ENCODE measurements at places on chromosomes 1 and 21.

DNA sequence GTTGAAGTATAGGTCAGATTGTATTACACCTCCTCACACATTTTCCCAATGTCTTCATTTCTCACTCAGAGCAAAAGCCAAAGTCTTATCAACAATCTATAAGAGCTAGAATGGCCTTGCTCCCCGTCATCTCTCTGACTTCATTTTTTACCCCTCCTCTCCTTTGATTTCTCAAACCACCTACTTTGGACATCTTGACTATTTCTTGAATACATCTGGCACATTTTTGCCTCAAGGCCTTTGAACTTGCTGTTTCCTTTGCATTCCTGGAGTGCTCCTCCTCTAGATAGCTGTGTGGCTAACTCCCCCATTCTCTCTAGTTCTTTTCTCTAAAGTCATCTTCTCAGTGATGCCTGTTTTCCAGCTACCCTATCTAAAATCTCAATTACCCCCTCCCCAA lies 7.2 kb upstream of the XCL2 start:
- no peak for DNase-seq

GRCh38 chr1:240732390-240732789 lies 120.4 kb upstream of the GREM2 start:
- DNase-seq, result no peak

DNA sequence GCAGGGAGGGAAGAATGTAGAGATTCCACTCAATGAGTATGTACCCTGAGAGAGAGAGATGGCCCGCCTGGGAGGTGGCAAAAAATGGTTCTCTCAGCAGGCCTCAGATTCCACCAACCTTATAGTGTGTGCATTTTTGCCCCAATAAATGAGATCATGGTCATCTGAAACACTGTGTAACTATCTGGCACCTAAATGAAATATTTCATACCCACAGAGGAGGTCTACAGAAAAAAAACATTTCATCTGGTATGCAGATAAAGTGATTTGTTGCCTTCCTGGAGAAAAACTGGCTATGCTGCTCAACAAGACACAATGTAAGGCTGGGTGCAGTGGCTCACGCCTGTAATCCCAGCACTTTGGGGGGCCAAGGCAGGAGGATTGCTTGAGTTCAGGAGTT lies 4.9 kb downstream of the TMCO2 start:
- no peak for DNase-seq

DNA sequence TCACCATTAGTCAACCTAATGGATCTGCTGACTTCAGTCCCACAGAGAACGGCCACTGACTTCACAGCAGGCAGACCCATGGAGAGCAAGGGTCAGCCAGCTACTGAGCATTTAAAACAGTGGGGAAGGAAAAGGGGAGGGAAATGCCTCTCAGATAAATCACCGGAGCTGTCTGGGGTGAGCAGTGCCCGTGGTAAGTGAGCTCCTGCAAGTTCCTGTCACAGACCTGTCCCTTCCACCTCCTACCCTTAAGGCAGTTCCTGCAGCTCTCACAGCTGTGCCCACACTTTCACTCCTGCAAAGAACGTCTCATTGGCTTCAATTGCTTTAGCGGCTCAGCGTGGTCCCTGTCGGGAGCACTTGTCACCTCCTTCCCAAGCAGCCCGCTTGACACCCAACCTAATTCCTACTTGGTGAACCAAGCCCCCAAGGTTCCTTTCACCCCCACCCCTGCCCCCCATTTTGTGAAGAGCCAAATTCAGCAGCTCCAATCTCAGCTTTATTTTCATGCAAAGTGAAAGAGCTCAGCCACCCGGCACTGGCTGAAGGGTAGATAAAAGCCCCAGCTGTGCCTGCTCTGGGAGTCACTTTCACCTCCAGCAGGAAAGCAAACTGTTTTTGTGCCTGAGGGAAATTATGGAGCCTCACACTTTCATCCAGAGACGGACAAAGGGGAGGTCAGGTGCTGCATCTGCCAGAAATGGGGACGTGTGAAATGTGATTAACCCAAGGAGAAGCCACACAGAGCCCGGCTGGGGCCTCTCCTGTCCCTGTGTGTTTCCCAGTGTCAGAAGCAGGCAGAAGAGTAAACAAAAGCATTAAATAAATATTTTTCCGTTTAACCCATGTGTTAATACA lies 306.2 kb downstream of the TTLL7 start:
- DNase-seq, result no peak

GRCh38 chr1:76759950-76760349 lies 107.3 kb upstream of the ST6GALNAC5 start:
- no peak for DNase-seq

DNA sequence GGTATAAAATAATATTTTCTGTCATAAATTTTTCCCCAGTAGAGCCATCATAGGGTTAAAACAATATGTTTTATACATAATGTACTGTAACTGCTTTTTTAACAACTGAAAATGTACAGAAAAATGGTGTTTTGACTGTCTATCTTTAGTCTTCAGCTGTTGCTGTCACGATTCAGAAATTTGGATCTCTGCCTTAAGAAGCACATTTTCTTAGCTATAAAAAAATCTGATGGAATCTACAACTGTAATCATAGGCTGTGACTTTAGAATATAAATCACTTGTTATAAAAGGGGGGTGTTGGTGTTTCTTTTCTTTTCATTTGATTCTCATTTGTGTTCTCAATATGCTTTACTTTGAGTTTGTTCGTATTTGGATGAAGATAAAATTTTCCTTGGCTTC lies 187.5 kb downstream of the PDE4B start:
- DNase-seq, result no peak

DNA sequence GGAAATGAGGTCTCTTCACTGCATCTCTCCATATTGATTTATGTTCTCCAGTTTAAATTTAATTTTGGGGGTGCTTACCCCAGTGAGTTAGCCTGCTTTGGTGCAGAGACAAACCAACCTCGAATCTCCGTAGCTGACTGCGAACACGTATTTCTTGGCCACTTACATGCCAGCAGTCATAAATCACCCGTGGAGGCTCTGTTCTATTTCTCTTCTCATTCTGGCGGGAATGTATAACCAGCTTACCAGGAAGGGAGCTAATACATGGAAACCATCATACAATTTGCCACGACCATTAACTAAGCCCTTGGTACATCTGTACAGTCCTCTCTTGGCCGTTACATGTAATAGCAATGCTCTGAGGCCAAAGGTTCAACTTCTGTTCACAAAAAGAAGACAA lies 148.0 kb downstream of the PLA2G4A start:
- DNase-seq, result no peak

GRCh38 chr1:229229137-229229720 lies 41.7 kb upstream of the RAB4A start:
- peak; percentile 60 for DNase-seq

- no peak for DNase-seq
Observed at GRCh38 chr1:40314721-40315238, 2.3 kb downstream of the COL9A2 start.

DNA sequence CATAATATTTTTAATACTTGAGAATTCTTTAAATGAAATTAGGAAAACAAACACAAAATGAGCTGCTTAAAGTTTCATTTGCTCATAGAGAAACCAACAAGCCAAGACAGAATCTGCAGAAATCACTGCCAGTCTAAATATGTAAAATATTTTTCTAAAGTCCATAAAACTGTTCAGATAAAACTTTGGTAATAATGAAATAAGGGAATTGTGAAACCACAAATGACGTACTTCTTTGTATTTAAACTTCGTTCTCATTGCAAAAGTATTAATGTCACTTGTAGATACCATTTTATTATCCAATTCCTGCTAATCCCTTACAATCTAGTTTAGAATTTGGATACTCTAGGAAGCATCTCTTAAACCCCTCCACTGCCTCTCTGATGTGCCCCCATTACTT lies 234.5 kb upstream of the NEGR1 start:
- no peak for DNase-seq

All from prostate gland (tissue), 2 donors.